Immature natural killer cell (primary cell): ENCODE measurements at places on chromosomes 1 and 21. TPM values are rescaled to one million over a fixed set of nuclear protein-coding genes. Genes with fewer than 3 reads are reported as not detected.

- peaks cover 13% of the 10 kb centered on the region for H3K4me1 ChIP-seq
- no peaks in the 10 kb centered on the region for H3K27me3 ChIP-seq
- peaks cover 13% of the 10 kb centered on the region for H3K36me3 ChIP-seq
- DNase-seq: no peak
- H3K4me3 ChIP-seq: no peak overlapping the region
- H3K27ac ChIP-seq: no peak overlapping the region
Measured at GRCh38 chr1:111164151-111164550, 24.1 kb downstream of the CEPT1 start.

DNA sequence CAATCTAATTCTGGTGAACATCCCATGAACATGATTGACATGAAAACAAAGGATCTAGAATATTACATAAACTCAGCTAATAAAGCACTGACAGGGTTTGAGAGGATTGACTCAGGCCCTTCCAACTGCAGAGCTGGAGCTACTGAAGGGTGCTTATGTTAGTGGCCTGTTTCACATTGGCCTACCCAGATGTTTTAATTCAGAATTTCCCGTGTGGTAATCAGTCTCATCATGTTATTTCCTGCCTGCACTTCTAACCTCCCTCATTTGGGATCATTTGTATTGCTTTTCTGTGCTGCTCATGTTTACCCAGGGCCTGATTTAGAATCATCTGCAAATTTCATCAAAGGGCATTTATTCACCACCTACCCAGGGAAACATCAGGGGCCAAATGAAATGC is 270.3 kb downstream of the PLPP3 start:
- H3K27ac ChIP-seq: no peak overlapping the region
- DNase-seq: no peak
- H3K4me3 ChIP-seq: no peak overlapping the region
- H3K4me1 ChIP-seq: no peaks in the 10 kb centered on the region

Gene B3GALNT2
- 4.9 TPM for polyA plus RNA-seq

DNA sequence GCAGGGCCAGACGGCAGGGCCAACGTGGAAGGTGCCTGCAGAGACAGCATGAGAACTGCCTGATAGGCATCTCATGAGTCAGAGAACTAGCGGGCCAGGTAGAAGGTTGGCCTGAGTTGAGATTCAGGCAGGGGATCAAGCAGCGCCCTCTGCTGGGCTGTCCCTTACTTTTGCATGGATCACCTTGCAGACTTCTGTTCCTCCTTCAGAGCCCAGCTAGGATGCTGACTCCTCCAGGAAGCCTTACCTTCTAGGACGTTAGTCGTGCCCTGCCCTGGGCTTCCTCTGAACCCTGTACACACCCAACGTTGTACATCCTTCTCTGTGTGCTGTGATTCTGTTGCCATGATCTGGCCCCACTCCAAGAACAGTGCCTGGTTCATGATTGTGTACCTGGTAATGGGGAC is 231.3 kb upstream of the VAMP3 start:
- no peaks in the 10 kb centered on the region for H3K4me1 ChIP-seq
- no peak for DNase-seq
- H3K4me3 ChIP-seq: no peak overlapping the region

Gene CENPF
- 3.4 TPM for polyA plus RNA-seq

GRCh38 chr1:164678136-164678700 is 119.2 kb downstream of the PBX1 start:
- no peak for DNase-seq
- no peaks in the 10 kb centered on the region for H3K4me1 ChIP-seq
- H3K36me3 ChIP-seq: no peaks in the 10 kb centered on the region
- no peak overlapping the region for H3K27ac ChIP-seq

- no peaks in the 10 kb centered on the region for H3K4me1 ChIP-seq
Measured at GRCh38 chr1:58422436-58422835, 124.1 kb downstream of the OMA1 start.

Gene GJA8
- polyA plus RNA-seq: not detected

DNA sequence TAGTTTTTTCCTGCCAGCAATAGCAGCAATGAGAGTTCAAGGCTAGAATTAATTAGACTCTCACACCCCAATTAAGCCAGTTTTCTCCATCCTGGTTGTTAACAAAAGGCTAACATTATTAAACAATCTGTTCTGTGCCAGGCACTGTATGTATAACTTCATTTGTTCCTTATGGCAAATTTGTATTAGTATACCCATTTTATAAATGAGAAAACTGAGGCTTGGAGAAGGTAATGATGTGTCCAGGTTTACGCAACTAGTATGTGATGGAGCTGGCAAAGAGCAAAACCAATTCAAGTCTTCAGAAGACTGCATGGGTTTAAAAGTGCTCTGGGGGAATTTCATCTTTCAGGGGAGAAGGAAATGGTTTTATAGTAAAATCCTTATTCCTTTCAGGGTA is 38.3 kb upstream of the SLC9A1 start:
- no peak overlapping the region for H3K4me3 ChIP-seq
- peaks cover 3% of the 10 kb centered on the region for H3K4me1 ChIP-seq
- no peaks in the 10 kb centered on the region for H3K36me3 ChIP-seq
- no peak overlapping the region for H3K27ac ChIP-seq
- peaks cover 2% of the 10 kb centered on the region for H3K27me3 ChIP-seq

Gene C1orf115
- 1.5 TPM for polyA plus RNA-seq

- H3K27me3 ChIP-seq: peaks cover 41% of the 10 kb centered on the region
- peaks cover 11% of the 10 kb centered on the region for H3K4me1 ChIP-seq
- H3K27ac ChIP-seq: no peak overlapping the region
- DNase-seq: no peak
Measured at GRCh38 chr21:41775149-41775472, 8.3 kb upstream of the RIPK4 start.
